ENCODE measurements at places on chromosomes 5 and 9.

GRCh38 chr5:150519560-150519945, 11.6 kb downstream of the NDST1 start:
- no peak for DNase-seq

DNA sequence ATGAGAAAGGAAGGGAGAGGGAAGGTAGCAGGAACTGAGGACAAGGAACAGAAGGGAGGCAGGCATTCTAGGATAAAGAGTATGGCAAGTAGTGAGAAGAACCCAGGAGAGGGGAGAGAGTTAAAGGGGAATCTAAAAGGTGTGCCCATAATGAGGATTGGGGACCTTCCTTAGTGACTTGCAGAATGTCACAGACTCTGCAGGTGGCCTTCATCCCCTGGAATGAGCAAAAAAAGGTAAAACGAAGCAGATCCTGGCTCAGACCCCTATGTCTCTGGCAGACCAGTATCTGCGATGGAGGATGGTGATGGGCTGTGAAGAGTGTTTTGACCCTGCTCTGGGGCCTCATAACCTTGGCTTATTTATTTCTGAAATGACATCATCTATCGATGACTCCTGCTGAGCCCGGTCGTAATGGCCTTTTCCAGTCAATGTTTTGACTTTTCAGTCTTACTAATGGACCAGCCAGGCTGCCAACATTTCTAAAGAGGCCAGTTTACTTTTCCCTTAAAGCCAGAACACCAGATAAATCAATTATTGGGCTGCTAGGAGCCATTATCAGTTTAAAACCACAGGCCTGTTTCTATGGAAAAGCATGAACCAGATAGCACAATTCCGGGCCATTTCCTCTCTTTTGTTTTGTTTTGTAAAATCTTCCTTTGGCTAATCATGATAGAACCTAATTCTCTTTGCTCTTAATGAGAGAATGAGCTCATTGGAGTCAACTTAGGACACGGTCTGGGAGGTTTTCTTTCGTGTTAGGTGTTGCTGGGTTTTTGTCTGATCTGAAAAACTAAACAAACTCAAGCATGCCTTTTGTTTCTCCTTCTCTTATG, 3.1 kb downstream of the TMOD1 start:
- DNase-seq, result no peak

DNA sequence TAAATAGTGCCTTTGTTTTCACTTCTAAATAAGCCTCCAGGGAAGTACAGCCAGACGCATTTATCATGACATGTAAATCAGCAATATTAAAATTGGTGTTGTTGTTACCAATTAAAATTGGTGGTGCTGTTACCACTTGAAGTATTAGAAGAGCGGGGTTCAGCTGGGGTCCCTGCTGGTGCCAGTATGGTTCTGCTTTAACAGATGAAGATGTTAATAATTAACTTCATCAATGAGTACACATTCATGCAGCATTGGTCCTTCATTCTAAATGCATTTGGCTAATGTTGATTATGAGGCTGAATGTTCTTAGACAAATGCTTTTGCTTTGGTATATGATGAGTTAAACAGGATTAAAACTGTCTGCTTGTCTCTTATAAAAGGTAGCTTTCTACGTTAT, 67.6 kb upstream of the TMC1 start:
- no peak for DNase-seq

DNA sequence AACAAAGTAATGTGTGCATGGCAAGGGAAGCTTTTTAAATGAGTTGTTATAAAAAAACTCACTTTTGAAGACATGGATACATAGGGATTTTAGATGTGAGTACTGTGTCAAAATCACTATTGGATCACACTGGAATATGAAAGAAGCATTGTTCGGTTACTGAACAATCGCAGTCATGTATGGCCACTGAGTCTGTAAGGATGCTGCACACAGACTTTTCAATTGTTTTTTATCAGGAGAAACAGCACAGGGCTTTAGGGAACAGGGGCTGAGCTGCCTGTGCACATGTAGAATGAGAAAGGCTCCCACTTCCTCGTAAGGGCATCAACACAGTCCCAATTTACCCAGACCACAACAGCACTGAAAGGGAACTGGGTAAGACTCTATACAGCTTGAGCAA, 1333.9 kb upstream of the DMAC1 start:
- DNase-seq, result no peak

DNA sequence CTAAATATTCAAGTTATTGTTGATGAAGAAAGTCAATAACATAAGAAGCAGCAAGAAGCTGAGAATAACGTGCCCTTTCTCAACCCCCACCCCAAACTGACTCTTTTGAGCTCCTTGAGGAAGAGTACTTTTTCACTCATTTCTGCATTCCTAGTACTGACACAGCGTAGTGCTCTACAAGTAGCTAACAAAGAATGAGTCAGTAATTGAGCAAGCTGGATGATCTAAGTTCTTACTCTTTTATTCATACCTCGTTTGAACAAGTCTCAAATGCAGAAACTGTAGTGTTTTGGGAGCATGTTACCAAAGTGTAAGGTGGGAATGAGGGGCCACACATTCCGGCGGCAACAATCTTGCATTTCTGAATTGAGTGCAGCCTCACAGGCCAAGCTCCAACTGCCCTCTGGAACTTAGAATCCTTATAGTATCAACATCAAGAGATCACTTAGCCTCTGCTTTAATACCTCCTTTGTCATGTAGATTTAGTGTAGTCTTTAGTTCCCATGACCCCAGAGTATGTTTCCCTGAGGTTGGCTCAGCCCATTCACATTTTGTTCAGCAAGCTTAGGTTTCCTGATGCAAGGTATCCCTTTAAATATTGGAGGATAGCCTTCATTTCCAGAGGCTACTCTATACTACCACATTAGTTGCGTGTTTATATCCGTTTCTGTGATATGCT, 152.0 kb downstream of the PRR16 start:
- DNase-seq, result no peak

GRCh38 chr5:108078345-108078744, 303.6 kb downstream of the FBXL17 start:
- no peak for DNase-seq

DNA sequence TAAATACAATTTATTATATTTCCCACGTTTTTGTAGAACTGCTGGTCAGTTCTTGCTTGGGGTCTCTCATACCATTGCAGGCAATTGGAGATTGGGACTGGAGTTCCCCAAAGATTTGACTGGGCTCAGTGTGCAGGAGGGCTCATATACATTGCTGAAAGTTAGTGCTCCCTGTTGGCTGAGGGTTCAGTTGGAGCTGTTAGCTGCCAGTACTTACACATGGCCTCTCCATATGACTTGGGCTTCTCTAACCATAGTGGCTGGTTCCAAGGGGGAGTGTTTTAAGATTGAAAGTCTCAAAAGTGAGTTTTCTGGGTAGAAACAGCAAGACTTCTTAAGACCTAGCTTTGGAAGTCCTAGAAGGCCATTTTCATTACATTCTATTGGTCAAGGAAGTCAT, 102.9 kb downstream of the MAN2A1 start:
- no peak for DNase-seq

DNA sequence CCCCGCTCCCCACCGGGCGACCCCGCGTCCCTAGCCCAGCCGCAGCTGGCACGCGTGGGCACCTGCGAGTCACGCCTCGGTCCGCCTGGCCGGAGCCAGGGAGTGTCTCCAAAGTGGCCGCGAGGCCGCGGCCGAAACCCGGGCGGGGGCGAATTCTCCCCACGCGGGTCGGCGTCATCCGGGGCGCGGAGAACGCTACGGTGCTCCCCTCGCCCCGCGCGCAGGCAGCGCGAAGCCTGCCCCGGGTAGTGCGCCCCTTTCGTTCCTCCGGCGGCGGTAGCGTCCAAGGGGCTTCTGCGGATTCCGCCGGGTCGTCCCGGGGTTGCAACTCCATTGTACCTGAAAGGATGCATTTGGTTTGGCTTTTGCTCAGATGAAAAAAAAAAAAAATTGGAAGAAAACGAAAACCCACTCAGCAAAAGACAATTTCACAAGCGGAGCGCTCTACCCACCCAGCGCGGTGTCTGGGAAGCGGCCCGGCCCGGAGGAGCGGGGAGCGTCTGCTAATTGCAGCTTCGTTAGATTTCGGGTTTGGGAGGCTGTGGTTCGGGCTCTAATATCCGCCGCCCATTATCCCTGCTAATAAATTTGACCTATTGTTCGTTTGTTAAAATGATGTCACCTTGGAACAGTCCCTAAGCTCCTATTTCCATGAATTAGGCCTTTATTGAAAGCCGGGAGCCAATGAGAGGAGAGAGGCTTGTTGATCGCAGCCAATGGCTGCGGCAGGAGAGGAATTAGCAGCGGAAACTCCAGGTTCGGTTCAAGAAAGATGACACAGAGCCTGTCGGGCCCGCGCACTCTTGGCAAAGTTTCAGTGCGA, at the start of gene TLX3:
Gene TLX3, plus strand, starts transcription at position 796 of the 823 bp plus-strand sequence. CDS start 118 bp downstream, outside the sequence.
- DNase-seq, result no peak

DNA sequence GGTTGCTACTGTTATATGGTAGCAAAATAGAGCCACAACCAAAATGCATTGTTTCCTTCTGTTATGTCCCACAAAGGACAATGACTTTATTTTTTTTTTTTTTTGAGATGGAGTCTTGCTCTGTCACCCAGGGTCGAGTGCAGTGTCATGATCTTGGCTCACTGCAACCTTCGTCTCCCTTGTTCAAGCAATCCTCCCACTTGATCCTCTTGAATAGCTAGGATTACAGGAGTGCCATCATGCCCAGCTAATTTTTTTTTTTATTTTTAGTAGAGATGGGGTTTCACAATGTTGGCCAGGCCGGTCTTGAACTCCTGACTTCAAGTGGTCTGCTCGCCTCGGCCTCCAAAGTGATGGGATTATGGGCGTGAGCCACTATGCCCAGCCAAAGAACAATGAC, 527.7 kb upstream of the SGCD start:
- no peak for DNase-seq

GRCh38 chr9:79257228-79257781, 314.5 kb upstream of the TLE4 start:
- DNase-seq, result no peak

GRCh38 chr5:88682881-88683361, 200.1 kb downstream of the MEF2C start:
- no peak for DNase-seq

- DNase-seq, result no peak
Measured at GRCh38 chr5:42274913-42275312, 148.3 kb upstream of the GHR start.
